Activated naive CD8-positive, alpha-beta T cell treated with anti-CD3 and anti-CD28 coated beads for 36 hours (primary cell): ENCODE measurements at places on chromosomes 5 and 9. TPM values are rescaled to one million over a fixed set of nuclear protein-coding genes. Genes with fewer than 3 reads are reported as not detected.

Gene PAIP1
- 50.1 TPM for total RNA-seq

Gene AK8
- total RNA-seq: 0.36 TPM

Gene DOCK2
- 149 TPM for total RNA-seq

Gene FAM169A
- total RNA-seq: 12.2 TPM

Gene VCAN
- not detected for total RNA-seq

Gene ORM1
- not detected for total RNA-seq

Gene PLPP7
- total RNA-seq: 0.35 TPM

Gene KCTD16
- 0.16 TPM for total RNA-seq

Gene APBA1
- 0.08 TPM for total RNA-seq

Gene FBP2
- not detected for total RNA-seq

Gene HSPB3
- total RNA-seq: not detected

Gene C7
- not detected for total RNA-seq

Gene PCDHGA6
- total RNA-seq: 0.08 TPM

Gene PCDHGA7
- not detected for total RNA-seq

Gene LRRC19
- not detected for total RNA-seq

Gene ZNF883
- 1.9 TPM for total RNA-seq

Gene RFX3
- total RNA-seq: 10.4 TPM

Gene EQTN
- total RNA-seq: not detected

Gene TTLL11
- total RNA-seq: 2.8 TPM

Gene GNAQ
- 22.7 TPM for total RNA-seq

Gene ST8SIA4
- 14.6 TPM for total RNA-seq

Gene CDH10
- not detected for total RNA-seq

Gene PAX5
- total RNA-seq: 2.4 TPM

Gene ANKRD20A1
- total RNA-seq: not detected

Gene RABL6
- total RNA-seq: 87.0 TPM

Gene NUTM2F
- not detected for total RNA-seq

Gene NEURL1B
- 0.10 TPM for total RNA-seq

Gene TRPM6
- total RNA-seq: not detected

Gene SPINK13
- not detected for total RNA-seq

Gene ADGRD2
- total RNA-seq: not detected

Gene ASPN
- not detected for total RNA-seq

Gene DMRTA1
- not detected for total RNA-seq

Gene MAMDC4
- 12.6 TPM for total RNA-seq

Gene MEIKIN
- total RNA-seq: not detected

Gene SPATA31D1
- total RNA-seq: not detected

Gene FCN1
- total RNA-seq: not detected

Gene CENPP
- 27.0 TPM for total RNA-seq

Gene PTGR1
- total RNA-seq: 1.3 TPM

Gene FOXD4L6
- total RNA-seq: not detected

Gene FOXD4L5
- total RNA-seq: not detected

Gene TYRP1
- not detected for total RNA-seq

Gene LEAP2
- total RNA-seq: 1.8 TPM

Gene EPB41L4B
- total RNA-seq: 0.74 TPM

Gene SSNA1
- 80.1 TPM for total RNA-seq

Gene TNC
- total RNA-seq: 1.3 TPM

Gene EMB
- total RNA-seq: 60.8 TPM

Gene DDX4
- total RNA-seq: not detected

Gene OMD
- total RNA-seq: not detected

Gene IFNE
- not detected for total RNA-seq

Gene SERF1A
- total RNA-seq: 6.8 TPM

Gene CA9
- total RNA-seq: 1.5 TPM

Gene SH3PXD2B
- 0.84 TPM for total RNA-seq

Gene LMX1B
- total RNA-seq: not detected

Gene SLC45A2
- not detected for total RNA-seq

Gene SKIC3
- 68.7 TPM for total RNA-seq

Gene GFI1B
- not detected for total RNA-seq

Gene TMEM174
- not detected for total RNA-seq

Gene MYMK
- total RNA-seq: not detected

Gene TGFBI
- total RNA-seq: not detected
